ENCODE measurements at places on chromosomes 3 and 15.

DNA sequence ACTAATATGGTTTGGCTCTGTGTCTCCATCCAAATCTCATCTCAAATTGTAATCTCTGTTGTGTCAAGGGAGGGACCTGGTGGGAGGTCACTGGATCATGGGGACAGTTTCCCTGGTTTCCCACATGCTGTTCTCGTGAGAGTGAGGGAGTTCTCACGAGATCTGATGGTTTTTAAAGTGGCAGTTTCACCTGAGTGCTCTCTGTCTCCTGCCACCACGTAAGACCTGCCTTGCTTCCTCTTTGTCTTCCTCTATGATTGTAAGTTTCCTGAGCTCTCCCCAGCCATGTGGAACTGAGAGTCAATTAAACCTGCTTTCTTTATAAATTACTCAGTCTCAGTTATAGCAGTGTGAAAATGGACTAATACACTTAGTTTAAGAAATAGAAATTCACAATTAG, 228.9 kb downstream of the CD47 start:
- peak; percentile 62 for DNase-seq

GRCh38 chr3:71887256-71887655, 102.3 kb upstream of the PROK2 start:
- no peak for DNase-seq

DNA sequence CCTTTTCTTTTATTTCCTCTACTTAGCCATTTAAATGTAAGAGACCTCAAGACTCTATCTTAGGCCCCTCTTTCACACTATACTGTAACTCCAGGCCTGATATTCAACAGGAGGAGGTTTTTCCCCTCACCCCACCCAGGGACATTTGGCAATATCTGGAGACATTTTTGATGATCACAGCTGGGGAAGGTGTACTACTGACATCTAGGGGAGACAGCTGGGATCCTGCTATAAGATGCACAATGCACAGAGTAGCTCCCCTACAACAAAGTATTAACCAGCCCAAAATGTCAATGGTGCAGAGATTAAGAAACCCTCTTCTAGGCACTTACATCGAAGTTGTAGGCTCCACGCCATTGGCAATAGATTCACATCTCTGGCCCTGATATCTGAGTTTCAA, 517.5 kb upstream of the UBE2E2 start:
- DNase-seq: peak; percentile 24

DNA sequence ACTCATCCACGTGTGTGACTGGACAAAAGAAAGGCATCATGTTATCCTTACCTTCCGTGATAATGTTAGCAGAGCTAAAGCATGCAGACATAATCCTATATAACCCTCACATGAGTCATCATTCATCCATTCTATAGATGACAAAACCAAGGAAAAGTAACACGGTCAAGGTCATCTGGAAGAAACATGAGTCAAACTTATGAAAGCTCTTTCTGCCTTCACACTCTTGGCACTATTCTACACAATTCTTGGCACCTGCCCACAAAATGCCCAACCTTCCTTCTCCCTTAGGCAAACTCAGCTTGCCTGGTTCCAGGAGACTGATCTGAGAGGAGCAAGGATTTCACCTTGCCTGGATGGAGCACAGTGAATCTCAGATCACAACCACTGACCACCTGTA, 66.9 kb downstream of the PRICKLE2 start:
- no peak for DNase-seq

DNA sequence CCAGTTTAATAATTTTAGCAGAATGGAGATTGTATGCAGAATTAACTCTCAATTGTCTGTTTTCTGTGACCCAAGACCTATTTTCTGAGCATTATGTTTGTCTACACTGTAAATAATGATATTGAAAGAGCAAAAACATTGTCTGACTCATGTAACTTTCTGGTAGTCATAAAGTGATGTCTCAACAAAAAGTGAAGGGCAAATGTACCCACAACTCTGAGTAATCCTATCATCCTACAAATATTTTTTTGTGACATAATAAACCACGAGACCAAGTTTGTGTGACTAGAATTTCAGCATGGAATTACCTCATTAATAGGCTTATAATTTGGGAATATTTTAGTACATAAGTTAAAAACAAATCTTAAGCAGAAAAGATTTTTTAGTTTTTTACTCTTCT, 15.4 kb upstream of the ABHD10 start:
- no peak for DNase-seq

DNA sequence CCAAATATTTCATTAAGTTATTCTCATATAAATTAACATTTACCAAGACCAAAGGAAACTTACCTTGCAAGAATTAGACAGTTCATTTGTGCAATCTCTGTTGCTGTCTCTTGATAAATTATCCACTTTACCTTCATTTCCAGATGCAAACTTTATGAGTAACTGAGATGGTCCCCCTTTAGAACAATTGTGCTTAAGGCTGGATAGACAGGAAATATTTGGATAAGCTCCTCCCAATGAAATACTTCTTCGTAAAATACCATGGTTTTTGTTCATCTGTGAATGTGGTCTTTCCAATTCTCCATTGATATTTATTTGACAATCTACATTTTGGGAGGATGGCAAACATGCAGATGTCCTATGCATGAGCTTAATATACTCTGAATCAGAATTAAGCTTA, 78.2 kb downstream of the NEDD4 start:
- no peak for DNase-seq

DNA sequence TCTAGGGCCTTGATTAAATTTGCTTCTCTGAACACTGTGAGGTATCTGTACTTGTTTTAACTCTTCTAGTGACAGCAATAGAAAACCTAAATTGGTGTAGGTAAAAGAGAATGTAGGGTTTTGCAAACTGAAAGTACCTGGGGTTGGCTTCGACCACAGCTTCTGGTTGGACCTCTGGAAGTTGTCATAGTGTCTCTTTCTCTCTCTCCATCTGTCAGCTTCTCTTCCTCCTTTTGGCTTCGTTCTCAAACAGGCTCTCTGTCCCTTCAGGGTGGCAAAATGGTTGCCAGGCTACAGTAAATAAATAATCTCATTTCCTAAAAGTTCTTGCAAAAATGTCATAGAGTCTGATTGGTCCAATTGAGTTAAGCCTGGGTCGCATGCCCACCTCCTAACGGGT, 149.3 kb upstream of the CTDSPL start:
- no peak for DNase-seq

- DNase-seq: no peak
These were observed 5.3 kb downstream of the KNG1 start for GRCh38 chr3:186722457-186722856.

DNA sequence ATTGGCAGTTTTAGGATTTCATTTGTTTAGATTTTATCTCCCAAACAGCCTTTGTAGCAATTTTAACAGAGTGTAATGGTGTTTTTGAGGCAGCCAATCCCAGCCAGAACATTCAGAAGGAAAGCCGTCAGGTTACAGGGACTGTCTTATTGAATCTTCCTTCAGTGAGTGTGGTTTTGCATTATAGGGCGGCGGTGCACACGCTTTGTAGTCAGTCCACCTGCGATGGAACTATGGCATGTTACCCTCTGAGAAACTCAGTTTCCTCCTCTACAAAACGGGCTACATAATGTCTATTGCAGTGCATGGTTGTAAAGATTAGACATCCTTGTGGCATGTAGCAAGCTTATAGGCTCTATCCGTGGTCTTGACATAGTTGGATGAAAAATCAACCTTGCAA, 1.0 kb downstream of the LRRC28 start:
- peak; percentile 18 for DNase-seq

DNA sequence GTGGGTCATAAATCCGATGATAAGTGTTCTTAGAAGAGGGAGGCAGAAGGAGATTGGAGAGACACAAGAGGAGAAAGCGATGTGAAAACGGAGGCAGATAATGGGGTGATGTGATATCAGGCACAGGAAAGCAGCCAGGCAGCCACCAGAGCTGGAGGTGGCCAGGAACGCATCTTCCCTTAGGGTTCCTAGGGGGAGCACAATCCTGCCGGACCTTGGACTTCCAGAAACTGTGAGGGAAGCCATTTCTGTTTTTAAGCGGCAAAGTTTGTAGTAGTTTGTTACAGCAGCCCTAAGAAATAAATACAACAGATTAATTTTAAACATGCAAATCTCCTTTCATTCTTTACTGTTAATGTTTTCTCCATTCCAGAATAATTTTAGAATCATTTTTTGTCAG, 259.9 kb upstream of the TMC3 start:
- DNase-seq: no peak

GRCh38 chr3:72376956-72377710, 471.1 kb downstream of the SHQ1 start:
- DNase-seq: no peak

DNA sequence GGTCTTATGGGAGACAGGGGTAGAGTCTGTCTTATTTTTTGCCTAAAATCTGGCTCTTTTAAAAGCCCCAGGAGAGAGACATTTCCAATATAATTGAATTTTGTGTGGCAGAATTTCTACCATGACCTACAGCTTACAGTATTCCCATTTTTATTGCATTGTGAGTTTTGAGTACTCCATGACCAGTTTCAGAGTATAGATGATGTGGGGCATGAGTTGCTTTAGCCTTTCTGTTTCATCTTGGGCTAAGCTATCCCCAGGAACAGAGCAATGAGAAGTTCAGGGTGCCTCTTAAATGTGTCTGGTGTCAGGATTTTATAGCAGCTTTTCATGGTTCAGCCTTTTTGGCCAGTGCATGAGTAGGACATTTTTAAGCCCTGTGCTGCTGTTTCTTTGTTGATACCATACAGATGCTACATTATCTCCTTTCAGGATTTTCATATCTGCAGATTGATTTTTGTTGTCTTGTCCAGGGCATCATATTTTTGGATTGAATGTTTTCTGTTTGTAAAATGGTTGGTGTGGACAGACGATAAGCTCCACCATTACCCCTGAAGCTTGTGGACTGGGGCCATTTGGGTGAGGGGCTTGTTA, 3.5 kb downstream of the ABHD2 start:
- no peak for DNase-seq

DNA sequence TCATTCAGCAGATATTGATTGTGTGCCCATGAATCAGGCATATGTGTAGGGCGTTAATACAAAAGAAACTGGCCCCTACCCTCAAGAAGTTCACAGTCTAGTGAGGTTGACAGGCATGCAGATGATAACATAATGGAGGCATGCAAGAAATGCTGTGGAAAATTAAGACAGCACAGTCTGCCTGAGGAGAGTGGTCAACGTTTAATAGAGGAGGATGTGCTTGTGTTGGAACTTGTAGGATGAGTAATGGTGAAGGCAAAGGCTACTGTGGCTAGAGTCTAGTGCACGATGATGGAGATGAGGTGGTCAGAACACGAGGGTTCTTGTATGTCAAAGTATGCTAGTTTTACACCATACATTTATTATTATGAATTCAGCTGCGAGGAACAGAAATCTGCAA, 295.7 kb downstream of the SOX2 start:
- no peak for DNase-seq

DNA sequence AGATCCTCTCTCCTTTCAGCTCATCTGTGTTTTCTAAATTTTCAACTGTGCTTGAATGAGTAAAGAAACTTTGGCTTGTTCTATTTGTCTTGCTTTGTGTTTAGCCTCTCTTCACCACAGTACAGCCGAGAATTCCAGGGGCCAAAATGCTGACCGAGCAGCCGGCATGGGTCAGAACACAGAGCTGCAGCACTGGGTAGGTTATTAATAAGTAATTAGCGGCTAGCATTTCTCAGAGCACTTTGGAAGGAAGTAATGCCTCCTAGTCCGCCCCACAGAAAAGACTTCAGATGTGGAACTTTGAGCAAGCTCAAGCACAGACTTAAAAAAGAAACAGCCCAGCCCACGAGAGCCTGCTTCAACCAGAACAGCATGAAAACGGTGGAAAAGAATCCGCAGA, 343.9 kb downstream of the ARRDC4 start:
- DNase-seq: no peak

DNA sequence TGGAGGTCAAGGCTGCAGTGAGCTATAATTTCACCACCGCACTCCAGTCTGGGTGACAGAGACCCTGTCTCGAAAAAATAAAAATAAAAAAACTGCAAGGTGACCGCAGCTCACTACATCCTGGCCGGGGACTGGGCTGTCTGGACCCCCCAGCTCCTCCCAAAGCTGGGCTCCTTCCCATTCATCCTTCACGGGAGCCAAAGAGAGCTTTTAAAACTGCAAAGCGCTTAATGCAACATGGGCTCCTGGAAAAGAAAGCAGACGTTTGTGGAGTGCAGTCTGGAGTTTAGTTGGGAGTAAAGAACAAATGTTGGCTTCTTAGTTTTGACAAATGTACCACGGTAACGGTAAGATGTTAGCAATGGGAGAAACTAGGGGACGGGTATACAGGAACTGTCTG, 12.1 kb downstream of the PLXND1 start:
- DNase-seq: no peak
